ENCODE measurements at places on chromosomes 2 and 18.

GRCh38 chr2:235806986-235807750 lies 313.3 kb downstream of the AGAP1 start:
- no peak for DNase-seq

GRCh38 chr18:75500545-75500944 lies 73.0 kb upstream of the SMIM21 start:
- DNase-seq: no peak

DNA sequence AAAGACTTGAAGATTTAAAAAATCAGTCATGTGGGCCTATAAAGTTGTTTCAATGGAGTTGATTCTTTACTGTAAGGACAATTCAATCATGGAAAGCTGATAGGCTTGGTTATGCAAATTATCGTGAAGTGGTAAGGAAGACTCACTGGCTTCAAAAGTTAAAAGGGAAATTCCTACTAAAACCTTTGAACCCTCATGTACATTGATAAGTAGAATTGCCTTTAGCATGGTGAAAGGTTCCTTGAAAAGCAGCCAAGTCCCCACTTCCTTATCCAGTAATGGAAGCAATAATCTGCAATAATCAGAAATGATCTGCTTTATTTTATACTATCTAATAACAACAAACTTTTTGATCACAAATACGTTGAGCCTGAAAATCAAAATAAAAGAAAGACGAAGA lies 14.4 kb upstream of the CCL20 start:
- DNase-seq: no peak

DNA sequence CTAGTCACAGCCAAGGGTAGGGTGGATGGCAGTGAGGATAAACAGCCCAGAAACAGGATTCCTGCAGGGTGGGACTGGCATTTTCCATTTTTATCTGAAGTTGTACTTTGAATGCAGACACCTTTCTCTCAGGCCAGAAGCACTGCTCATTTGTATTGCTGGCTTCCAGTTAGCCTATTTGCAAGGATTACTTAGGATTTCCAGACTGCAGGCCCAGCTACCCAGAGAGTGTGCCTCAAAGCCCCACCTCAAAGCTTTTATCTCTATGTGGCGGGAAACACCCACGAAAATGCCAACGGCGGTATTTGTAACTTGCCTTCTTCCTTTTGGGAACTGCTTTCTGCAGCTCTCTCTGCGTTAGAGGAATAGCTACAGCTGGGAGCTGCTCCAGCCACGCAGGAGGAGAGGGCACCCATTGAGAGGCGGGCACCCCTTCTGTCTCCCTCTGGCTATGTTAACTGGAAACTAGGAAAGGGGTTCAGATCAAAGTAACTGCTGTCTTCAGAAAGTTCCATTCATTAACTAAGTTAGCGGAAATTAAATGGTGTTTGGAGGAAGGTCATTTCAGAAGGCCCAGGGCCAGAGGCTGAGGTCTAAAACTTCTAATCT lies 144.9 kb downstream of the TGIF1 start:
- DNase-seq: no peak

DNA sequence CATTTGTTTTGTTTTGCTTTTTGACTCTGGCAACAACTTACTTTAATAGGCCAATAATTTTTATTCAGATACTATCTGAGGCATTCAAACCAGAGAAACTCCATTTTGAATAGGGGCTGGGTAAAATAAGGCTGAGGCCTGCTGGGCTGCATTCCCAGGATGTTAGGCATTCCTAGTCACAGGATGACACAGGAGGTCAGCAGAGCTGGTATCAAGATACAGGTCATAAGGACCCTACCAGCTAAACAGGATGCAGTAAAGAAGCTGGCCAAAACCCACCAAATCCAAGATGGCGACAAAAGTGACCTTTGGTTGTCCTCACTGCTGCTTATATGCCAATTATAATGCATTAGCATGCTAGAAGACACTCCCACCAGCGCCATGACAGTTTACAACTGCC lies 102.2 kb upstream of the XPO1 start:
- DNase-seq: no peak

- no peak for DNase-seq
These were observed 8.9 kb downstream of the SULT1C2 start for GRCh38 chr2:108297436-108298141.

GRCh38 chr2:221112744-221113143 lies 459.4 kb downstream of the EPHA4 start:
- no peak for DNase-seq

- DNase-seq: no peak
These were observed 479.1 kb downstream of the MBD2 start for GRCh38 chr18:53745224-53745967.

GRCh38 chr2:47631792-47632398 lies 151.1 kb upstream of the MSH6 start:
- DNase-seq: no peak

- DNase-seq: no peak
These were observed 1.2 kb downstream of the PAX3 start for GRCh38 chr2:222297600-222297935.

- DNase-seq: no peak
These were observed 687.2 kb downstream of the RNF144A start for GRCh38 chr2:7604456-7604855.

DNA sequence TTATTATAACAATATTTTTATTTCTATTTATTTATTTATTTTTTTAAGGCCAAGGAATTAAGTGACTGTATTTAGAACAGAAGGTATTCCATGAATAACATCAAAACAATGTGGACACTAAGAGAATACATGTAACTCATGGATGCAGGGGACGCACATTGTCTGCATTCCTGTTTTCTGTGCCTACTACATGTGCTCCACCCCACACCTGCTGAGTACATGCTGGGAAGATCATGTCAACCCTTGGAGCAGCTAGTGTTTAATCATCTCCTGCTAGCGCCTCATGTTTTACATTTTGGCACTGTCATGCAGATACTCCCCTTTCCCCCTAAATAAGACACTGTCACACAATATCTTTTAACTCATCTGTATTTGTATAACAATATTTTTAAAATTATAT lies 29.3 kb downstream of the DPYSL5 start:
- no peak for DNase-seq

DNA sequence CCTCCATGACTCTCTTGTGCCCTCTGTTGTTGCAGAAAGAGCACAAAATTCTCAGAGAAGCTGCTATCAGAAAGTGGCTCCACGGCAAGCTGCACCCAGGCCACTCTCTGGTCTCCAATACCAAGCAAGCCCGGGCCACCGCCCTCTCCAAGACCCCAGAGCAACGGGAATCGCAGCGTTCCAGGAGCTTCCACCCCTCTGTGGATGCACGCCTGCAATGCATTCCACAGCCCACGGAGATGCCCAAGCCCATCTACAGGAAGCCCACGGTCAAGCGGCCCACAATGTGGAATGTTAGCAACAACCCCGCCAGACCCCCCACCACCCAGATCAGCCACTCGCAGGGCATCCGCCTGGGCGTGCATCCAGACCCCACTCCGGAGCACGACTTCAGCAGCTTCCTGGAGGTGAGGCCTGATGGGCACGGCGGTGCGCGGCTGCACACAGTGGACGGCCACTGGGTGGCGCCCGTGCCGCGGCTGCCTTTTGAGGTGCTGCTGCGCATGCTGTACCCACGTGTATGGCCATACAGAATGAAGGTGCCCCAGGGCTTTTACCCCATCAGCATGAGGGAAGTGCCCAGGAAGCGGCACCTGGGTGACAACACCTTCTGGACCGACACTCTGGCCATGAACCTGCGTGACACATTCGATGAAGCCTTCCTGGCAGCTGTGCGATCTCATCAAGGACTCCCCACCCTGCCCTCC lies 6.3 kb downstream of the ANKRD53 start:
- DNase-seq: peak; percentile 83

DNA sequence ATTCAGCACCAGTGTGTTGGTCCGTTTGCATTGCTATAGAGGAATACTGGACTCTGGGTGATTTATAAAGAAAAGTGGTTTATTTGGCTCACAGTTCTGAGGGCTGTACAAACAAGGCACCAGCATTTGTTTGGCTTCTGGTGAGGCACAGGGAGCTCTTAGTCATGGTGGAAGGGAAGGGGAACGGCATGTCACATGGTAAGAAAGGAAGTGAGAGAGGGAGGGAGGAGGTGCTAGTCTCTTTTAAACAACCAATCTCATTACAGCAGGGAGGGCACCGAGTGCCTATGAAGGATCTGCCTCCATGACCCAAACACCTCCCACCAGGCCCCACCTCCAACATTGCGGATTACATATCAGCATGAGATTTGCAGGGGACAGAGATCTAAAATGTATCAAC lies 143.9 kb upstream of the DLX2 start:
- no peak for DNase-seq

DNA sequence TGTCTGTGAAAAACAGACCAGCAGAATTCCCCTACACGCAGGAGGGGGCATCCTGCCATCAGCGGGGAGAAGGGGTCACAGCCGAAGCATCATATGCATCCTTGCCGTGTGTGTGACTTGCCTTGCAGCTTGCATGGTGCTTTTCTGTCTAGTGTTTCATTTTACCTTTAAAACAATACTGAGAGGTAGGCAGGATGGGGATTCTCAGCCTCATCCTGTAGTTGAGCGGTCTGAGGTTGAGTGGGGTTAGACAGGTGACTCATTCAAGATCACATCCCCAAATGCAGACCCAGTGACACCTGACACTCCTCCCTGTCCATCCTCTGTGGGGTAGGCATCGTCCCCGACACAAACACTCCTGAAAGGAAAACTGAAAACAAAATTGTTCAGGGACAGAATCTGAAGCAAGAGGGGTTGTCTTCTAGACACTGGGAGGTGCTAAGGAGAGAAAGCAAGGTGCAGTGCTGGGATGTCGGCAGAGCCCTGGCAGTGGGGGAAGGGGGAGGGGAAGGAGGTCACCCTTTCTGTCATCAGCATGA lies 7.9 kb downstream of the ARL4C start:
- peak; percentile 90 for DNase-seq

GRCh38 chr2:198913394-198914152 lies 544.2 kb downstream of the SATB2 start:
- no peak for DNase-seq

GRCh38 chr2:26444236-26444635 lies 33.7 kb downstream of the OTOF start:
- DNase-seq: no peak

DNA sequence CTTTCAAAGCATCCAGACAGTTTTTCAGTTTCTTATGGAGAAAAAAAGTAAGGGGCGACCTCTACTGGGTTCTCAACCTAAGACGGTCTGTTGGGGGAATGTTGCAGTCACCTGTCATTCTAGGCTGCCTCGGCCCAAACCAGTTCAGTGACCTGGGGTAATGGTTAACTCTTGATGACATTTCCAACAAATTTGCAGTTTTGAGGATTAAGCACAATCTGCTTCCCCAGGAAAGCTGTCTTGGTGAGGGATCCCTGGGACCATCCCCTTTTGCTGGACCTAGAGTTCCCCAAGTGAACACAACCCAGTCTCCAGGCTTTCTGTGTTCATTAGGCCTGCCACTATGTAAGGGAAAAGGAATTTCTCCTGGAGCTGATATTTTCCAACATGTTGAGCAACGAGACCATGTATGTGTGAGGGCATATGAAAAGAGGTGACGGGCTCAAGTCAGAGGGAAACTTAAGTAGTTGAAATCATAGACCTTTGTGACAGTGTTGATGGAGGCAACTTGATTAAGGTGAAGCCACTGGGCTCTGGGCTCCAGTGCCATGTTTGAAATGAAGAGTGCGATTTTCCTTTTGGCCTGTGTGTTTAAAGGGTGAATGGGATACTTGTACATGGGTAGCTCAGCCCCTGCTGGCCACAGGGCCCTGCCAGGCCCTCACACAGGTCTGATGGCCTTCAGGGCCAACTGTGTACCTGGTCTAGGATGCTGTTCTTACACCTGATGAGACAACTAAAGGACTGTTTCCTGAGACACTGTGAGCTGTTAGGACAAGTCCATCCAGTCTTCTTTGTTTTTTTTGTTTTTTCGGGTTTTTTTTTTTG lies 27.0 kb downstream of the FOSL2 start:
- no peak for DNase-seq

DNA sequence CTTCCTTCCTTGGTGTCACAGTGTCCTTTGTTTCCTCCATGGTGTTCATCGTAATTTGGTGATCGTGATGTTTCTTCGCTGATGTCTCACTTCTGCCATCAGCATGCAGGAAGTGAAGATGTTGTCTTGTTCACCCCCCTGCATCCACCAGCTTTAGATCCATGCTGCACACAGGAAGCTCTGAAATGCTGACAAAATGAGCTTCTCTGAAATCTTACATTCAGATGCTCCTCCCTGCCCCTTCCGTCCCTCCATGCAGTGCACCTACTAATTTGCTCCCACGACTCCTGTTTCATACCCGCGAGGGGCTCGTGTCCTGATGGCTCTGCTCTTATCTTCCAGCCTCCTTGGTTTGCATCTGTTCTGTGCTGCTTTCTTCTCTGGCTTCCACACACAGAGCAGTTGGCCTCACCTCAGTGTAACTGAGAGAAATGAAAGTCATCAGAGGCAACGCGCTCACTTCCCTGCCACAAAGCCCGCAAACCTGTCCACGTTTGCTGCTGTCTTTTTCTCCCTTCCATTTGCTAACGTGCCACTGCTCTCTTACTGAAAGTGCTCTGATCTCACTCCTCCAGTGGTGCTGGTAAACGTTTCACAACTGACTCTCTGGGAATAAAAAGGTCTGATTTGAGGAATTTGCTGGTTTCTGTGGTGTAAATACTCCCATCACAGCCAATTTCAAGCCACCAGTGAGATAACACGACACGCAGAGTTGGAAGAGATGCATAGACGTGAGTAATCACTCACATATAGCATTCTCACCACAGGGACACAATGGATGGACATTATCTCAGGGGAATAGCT lies 41.0 kb upstream of the MGAT4A start:
- DNase-seq: peak; percentile 56

DNA sequence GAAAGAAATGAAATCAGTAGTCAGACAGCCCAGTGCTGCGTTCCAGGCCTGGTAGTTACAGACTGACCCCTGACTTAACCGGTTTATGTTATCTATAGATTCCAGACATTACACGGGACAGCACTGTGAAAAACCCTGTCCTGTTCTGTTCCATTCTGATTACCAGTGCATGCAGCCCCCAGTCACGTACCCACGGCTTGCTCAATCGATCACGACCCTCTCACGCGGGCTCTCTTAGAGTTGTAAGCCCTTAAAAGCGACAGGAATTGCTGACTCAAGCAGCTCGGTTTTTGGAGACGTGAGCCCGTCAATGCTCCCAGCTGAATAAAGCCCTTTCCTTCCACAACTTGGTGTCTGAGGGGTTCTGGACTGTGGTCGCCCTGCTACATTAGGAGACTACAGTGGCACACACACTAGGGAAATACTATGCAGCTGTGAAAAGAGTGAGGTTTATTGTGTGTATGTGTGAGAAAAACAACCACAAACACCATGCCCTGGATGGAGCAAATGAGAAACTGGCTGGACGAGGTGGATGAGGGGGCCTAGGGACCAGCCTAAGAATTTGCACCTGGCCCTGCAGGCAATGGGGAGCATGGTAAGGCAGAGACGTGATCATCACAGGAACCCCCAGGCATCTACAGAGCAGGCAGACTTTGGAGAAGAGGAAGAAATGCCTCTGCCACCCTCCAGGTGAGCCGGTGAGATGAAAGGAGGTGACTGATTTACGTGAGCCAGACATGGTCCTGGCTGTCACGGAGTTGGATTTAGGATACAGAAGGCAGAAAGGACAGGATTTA lies 49.1 kb upstream of the SEMA4C start:
- no peak for DNase-seq

Data from CD8-positive, alpha-beta T cell (primary cell).